ENCODE measurements at places on chromosomes 16 and 17. TPM values are rescaled to one million over a fixed set of nuclear protein-coding genes. Genes with fewer than 3 reads are reported as not detected.

GRCh38 chr17:42337442-42337841 is 49.1 kb downstream of the STAT5A start:
- DNase-seq: peak; percentile 81
- no peak overlapping the region for H3K27ac ChIP-seq
- peaks cover 66% of the 10 kb centered on the region for H3K36me3 ChIP-seq
- H3K4me3 ChIP-seq: no peak overlapping the region

Gene PRSS27
- total RNA-seq: under 0.01 TPM

DNA sequence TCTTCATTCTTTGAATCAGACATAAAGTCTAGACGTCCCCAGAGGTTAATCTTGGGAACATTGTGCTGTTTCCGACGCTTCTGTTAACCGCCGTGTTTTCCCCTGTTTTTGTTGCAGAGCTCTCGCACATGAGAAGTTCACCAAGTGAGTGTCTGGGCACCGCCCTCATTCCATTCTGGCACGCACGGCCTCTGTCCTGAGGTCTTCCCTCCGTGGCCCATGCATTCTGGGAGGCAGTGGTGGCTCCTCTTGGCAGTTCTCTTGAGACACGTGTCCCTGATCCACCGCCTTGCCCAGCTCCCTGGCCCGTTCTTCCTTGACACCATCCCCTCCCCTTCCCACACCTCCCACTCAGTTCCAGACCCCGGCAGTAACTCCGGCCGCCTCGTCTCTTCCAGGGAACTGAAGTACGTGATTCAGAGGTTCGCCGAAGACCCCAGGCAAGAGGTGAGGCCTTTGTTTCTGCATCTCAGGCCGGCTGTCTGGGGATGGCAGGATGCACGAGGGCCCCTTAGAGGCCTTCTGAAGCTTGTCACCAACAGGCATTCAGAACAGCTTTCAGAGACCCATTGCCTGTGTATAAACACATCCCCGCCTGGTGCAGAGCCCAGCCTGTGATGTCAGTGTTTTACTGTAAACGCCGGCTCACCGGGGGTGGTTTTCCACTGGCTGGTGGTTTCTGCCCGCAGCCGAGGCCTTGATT is 85.9 kb upstream of the PLCG2 start:
- H3K27ac ChIP-seq: peak overlapping the region; percentile 27
- H3K27me3 ChIP-seq: no peaks in the 10 kb centered on the region
- H3K4me3 ChIP-seq: no peak overlapping the region
- DNase-seq: peak; percentile 86

DNA sequence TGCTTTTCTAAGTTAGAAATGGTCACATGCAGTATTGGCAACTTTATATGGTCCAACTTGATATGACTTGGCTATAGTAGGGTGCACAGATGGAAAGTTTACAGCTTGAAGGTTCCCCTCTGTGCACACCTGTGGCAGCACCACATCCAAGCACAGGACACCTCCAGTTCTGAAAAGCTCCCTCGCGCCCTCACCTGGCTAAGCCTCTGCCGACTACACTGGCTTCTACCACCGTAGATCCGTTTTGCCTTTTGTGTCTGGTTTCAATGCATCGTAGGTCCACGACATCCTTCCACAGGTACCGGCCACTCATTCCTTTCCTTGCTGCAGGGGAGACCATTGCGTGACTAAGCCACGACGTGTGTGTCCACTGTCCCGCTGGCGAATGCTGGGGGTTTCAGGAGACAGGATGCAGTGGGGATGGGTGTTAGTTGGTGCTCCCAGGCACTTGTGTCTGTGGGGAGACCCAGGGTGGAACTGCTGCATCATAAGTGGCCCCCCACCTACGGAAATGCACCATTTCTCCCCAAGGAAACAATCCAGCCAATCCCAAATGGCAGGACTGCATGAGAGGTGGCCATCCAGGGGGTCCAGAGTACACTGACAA is 4.9 kb upstream of the RASD1 start:
- peaks cover 5% of the 10 kb centered on the region for H3K27me3 ChIP-seq
- no peaks in the 10 kb centered on the region for H3K4me1 ChIP-seq
- H3K27ac ChIP-seq: no peak overlapping the region

DNA sequence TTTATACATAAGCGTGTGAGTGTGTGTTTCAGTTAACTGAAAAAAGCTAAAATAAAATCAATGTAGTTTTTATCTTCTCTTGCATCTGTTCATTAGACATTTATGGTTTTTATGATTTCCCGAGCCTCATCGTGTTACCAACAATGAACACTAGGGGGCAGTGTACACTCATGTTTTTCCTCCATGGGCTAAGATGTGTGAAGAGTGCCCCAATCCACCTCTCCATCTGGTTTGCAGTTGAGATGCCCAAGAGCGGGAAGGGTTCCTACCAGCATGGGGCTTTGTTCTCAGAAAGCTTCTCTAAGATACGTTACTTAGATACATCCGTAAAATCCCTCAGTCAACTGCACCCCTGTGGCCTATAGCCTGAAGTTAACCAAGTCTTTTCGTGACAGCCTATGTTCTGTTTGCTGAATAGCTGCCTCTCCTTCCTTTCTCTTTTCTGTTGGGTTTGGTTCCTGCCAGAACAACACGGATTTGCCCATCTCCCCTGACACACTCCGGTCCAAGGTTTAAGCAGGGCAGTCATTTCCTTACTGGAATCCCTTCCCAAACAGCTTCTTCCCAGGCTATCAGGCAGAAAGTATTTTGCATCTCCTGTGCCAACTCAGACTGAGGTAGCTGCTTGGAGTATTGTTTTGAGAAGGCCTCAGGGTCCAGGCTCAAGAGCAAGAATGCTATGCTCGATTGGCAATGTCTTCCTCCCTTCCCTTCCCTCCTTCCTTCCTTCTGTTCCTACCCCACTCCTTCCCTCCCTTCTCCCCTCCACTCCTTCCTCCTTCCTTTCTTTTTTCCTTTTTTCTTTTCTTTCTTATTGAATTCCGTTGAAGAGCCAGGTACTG is 12.9 kb upstream of the ELAC2 start:
- peak; percentile 50 for DNase-seq
- H3K36me3 ChIP-seq: no peaks in the 10 kb centered on the region
- no peak overlapping the region for H3K4me3 ChIP-seq
- no peak overlapping the region for H3K27ac ChIP-seq

GRCh38 chr16:1011316-1012082 is 29.9 kb downstream of the SOX8 start:
- no peak overlapping the region for H3K27ac ChIP-seq
- no peaks in the 10 kb centered on the region for H3K4me1 ChIP-seq
- no peak for DNase-seq
- no peaks in the 10 kb centered on the region for H3K36me3 ChIP-seq
- peaks cover 53% of the 10 kb centered on the region for H3K27me3 ChIP-seq
- H3K4me3 ChIP-seq: no peak overlapping the region

DNA sequence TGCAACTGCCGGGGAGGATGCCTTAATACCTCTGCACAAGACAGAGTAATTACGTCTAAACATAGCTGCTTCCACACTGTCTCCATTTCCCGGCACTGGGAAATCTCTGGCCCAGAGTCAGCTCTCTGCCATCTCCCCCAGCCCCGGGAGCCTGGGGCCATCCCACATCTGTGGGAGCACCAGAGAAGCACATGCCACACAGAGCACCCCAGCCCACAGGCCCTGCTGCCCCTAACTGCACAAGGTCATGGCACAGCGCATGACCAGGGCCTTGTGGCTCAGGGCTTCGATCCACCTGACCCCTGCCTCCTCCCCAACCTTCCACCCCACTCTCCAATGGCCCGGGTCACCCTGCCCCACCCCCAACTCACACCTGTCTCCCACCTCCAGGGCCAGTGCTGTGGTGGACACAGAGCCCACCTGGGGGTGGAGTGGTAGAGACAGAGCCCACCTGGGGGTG is 36.6 kb upstream of the RBFOX3 start:
- H3K4me1 ChIP-seq: no peaks in the 10 kb centered on the region
- DNase-seq: no peak
- no peaks in the 10 kb centered on the region for H3K27me3 ChIP-seq
- H3K36me3 ChIP-seq: no peaks in the 10 kb centered on the region
- no peak overlapping the region for H3K27ac ChIP-seq
- H3K4me3 ChIP-seq: no peak overlapping the region

GRCh38 chr17:83179811-83180210 is 100.4 kb downstream of the METRNL start:
- H3K4me3 ChIP-seq: no peak overlapping the region
- DNase-seq: no peak
- no peak overlapping the region for H3K27ac ChIP-seq
- H3K36me3 ChIP-seq: no peaks in the 10 kb centered on the region
- peaks cover 44% of the 10 kb centered on the region for H3K27me3 ChIP-seq

Gene CA7
- total RNA-seq: not detected

GRCh38 chr17:79019632-79020584 is 4.1 kb upstream of the C1QTNF1 start:
- no peaks in the 10 kb centered on the region for H3K36me3 ChIP-seq
- H3K4me3 ChIP-seq: no peak overlapping the region
- peaks cover 2% of the 10 kb centered on the region for H3K27me3 ChIP-seq
- H3K4me1 ChIP-seq: peaks cover 15% of the 10 kb centered on the region

GRCh38 chr17:31391496-31391949 is at the start of gene RAB11FIP4:
Gene RAB11FIP4, plus strand, starts transcription at chr17:31391675. Its CDS starts 178 bp downstream, at chr17:31391853.
- H3K36me3 ChIP-seq: no peaks in the 10 kb centered on the region
- H3K4me1 ChIP-seq: peaks cover 2% of the 10 kb centered on the region
- H3K27me3 ChIP-seq: peaks cover 40% of the 10 kb centered on the region
- H3K4me3 ChIP-seq: peak within 1 kb of the TSS; percentile 31
- no peak within 1 kb of the TSS for H3K27ac ChIP-seq

Gene TMEM132E
- not detected for total RNA-seq

Gene KCNAB3
- 0.36 TPM for total RNA-seq

Gene SLC7A6OS
- 10.3 TPM for total RNA-seq

GRCh38 chr16:65510850-65511249 is 389.0 kb upstream of the CDH11 start:
- peak; percentile 64 for DNase-seq
- no peak overlapping the region for H3K27ac ChIP-seq
- H3K36me3 ChIP-seq: no peaks in the 10 kb centered on the region
- peaks cover 4% of the 10 kb centered on the region for H3K4me1 ChIP-seq

Gene RAMP2
- total RNA-seq: 0.28 TPM

GRCh38 chr17:32783602-32784001 is 93.3 kb downstream of the MYO1D start:
- no peak overlapping the region for H3K4me3 ChIP-seq
- no peaks in the 10 kb centered on the region for H3K36me3 ChIP-seq
- H3K4me1 ChIP-seq: no peaks in the 10 kb centered on the region
- H3K27ac ChIP-seq: no peak overlapping the region
- no peaks in the 10 kb centered on the region for H3K27me3 ChIP-seq

Gene FOXN1
- not detected for total RNA-seq

- no peaks in the 10 kb centered on the region for H3K27me3 ChIP-seq
- DNase-seq: peak; percentile 72
- peaks cover 16% of the 10 kb centered on the region for H3K4me1 ChIP-seq
Observed at GRCh38 chr16:11583166-11583565, 3.6 kb downstream of the LITAF start.

DNA sequence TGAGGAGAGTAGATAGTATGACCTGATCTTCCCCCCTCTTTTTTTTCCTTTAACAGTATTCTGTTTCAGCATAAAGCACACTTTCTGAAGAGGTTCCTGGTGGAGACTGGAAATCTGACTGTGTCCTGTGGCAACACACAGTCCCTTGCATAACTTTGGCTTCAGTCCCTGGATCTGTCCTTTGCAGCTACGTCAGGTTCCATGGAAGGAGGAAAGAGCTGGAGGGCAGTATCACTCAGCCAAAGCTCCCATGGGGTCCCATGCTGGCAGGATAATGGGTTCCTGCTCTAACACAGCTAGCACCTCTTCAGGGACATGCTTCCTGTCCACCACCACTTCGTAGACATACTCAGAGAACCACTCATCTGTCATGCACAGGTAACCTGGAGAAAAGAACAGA is 13.3 kb upstream of the SLC6A4 start:
- H3K4me3 ChIP-seq: no peak overlapping the region
- no peak overlapping the region for H3K27ac ChIP-seq
- H3K36me3 ChIP-seq: peaks cover 18% of the 10 kb centered on the region
- no peak for DNase-seq
- peaks cover 5% of the 10 kb centered on the region for H3K4me1 ChIP-seq

DNA sequence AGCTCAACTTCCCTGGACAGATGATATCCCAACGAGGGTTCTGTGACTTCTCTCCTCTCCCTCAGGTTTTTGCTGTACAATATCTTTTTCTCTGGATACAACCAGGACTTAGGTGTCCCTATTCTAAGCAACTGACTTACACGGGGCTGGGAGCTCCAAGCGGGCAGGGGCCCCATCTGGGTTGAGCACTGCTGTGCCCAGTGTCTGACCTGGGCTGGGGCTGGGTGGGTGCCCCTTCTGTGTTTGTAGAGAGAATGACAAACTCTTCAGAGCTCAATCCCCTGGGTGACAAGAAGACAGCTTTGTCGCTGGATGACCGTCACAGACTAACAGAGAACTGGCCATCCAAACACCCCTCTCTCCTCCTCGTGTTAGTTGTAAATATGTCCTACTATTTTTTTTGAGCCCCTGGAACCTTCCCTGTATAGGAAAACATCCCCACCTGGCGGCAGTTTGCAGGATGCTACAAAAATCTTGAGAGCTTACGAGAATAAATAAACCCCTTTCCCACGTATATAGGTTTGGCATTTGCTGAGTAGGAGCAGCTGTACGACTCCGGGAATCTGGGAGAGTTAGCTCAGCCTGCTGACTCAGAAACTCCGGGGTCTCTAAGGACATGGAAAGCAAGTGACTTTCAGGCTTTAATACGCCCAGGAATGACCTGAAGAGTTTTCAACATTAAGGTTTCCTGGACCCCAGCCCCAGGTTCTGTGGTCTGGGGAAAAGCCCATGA is 23.7 kb upstream of the RCVRN start:
- no peaks in the 10 kb centered on the region for H3K27me3 ChIP-seq
- no peak overlapping the region for H3K4me3 ChIP-seq
- peaks cover 3% of the 10 kb centered on the region for H3K36me3 ChIP-seq
- peak overlapping the region; percentile 60 for H3K27ac ChIP-seq
- peaks cover 6% of the 10 kb centered on the region for H3K4me1 ChIP-seq

Gene TNFRSF13B
- not detected for total RNA-seq

- no peak for DNase-seq
- H3K27me3 ChIP-seq: no peaks in the 10 kb centered on the region
- H3K36me3 ChIP-seq: peaks cover 28% of the 10 kb centered on the region
- H3K4me3 ChIP-seq: no peak overlapping the region
- H3K4me1 ChIP-seq: no peaks in the 10 kb centered on the region
- H3K27ac ChIP-seq: no peak overlapping the region
Observed at GRCh38 chr17:80918731-80919130, 72.9 kb upstream of the CHMP6 start.

Gene PNMT
- not detected for total RNA-seq

Gene TBX2
- 23.6 TPM for total RNA-seq

DNA sequence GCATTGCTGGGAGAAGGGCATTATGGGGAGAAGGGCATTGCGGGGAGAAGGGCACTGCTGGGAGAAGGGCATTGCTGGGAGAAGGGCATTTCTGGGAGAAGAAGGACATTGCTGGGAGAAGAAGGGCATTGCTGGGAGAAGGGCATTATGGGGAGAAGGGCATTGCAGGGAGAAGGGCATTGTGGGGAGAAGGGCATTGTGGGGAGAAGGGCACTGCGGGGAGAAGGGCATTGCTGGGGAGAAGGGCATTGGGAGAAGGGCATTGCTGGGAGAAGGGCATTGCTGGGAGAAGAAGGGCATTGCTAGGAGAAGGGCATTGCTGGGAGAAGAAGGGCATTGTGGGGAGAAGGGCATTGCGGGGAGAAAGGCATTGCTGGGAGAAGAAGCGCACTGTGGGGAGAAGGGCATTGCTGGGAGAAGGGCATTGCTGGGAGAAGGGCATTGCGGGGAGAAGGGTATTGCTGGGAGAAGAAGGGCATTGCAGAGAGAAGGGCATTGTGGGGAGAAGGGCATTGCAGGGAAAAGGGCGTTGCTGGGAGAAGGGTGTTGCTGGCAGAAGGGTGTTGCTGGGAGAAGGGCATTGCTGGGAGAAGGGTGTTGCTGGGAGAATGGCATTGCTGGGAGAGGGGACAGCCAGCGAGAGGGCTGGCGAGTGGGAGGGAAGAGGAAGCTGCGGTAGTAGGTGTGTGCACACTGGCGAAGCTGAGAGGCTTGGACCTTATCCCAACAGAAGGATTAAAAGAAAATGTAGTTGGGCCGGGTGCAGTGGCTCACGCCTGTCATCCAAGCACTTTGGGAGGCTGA is 4.6 kb upstream of the PYDC1 start:
- H3K4me3 ChIP-seq: no peak overlapping the region
- no peak for DNase-seq
- H3K4me1 ChIP-seq: peaks cover 1% of the 10 kb centered on the region
